Nucleus accumbens (tissue), 56 donors: ENCODE measurements at places on chromosomes 6 and 20.

- DNase-seq = no peak
Observed at GRCh38 chr6:166950443-166950821, 5.9 kb downstream of the RNASET2 start.

DNA sequence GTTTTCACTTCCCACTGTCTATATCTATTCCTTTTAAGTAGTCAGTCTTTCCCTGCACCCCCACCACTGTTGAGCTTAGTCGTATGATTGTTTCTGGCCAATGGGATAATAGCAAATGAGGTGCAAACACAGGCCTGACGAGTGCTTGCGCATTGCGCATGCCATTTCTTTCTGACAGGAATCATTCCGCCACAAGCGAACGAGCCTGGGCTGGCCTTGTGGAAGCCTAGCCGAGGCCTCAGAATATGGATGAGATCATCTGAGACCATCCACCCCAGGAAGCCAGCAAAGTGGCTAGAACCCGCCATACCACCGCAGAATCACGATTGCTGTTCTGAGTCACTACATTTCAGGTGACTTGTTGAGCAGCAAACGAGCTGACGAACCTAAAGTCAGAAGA, 52.2 kb upstream of the PRL start:
- no peak for DNase-seq

GRCh38 chr6:42962502-42963178, 2.1 kb downstream of the GNMT start:
- no peak for DNase-seq

- no peak for DNase-seq
Observed at GRCh38 chr6:63556369-63556768, 15.9 kb upstream of the LOC128125822 start.

DNA sequence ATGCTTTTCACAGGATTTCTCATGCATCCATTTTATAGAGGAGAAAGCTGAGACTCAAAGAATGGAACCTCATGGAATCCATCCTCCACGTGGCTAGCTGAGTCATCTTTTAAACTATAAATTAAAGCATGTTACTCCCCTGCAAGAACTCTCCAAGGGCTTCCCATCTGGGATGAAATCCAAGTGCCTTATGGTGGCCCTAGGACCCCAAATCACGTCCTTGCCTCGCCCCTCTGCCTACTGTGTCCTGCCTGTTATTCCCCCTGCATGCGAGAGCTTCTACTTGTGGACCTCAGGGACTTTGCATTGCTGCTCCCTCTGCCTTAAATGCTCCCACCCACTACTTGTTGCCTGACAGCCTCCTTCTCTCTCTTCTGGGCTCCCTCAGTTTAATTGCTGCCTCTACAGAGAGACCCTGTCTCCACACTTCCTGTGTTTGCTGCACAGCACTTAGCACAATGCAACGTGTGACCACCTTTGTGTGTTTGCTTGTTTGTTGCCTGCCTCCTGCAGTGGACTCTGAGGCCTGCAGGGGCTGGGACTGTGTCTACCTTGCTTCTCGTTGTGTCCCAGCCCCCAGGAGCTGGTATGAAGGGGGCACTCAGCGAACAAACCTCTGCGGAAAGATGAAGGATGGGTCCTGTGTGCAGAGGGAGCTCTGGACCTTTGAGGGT, 39.4 kb downstream of the TOX2 start:
- DNase-seq = no peak

- no peak for DNase-seq
Observed at GRCh38 chr20:50744143-50744792, 12.9 kb downstream of the PARD6B start.

GRCh38 chr20:42472198-42472597, 717.5 kb downstream of the PTPRT start:
- no peak for DNase-seq

DNA sequence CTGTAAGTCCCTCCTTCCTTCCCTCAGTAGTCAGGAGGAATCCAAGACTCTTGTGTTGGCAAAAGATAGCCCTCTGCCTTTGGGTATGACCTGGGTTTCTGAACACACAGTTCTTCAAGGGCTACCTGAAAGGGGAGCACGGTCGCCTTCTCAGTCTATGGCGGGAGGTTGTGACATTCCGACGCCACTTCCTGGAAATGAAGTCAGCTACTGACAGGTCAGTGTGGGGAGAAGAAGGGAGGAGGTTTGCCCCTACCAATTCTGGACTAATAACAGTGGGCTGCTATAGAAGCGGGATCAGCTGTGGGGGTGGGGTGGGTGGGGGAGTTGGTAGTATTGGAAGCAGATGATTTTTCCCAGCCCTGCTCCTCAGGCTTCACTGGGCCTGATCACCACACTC, 11.5 kb downstream of the CEP250 start:
- DNase-seq = no peak

- no peak for DNase-seq
Observed at GRCh38 chr6:124796464-124796970, 165.7 kb upstream of the RNF217 start.

DNA sequence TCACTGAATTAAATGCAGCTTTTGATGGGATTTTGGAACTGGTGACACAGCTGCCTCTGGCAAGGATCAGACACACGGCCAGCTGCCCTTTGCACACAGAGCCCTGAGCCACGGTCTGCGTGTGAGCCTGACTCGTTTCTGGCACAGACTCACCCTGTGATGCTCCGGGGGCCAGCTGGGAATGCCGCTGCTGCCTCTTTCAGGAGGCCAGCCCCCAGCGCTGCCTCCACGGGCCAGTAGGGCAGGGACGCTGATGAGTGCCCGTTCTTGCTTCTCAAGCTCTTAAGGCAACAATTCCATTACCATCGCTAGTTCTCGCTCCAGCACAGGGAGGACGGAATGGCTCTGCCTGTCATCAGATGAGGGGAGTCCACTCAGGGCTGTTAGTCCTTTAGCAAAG, 61.6 kb downstream of the IRF4 start:
- DNase-seq = no peak

DNA sequence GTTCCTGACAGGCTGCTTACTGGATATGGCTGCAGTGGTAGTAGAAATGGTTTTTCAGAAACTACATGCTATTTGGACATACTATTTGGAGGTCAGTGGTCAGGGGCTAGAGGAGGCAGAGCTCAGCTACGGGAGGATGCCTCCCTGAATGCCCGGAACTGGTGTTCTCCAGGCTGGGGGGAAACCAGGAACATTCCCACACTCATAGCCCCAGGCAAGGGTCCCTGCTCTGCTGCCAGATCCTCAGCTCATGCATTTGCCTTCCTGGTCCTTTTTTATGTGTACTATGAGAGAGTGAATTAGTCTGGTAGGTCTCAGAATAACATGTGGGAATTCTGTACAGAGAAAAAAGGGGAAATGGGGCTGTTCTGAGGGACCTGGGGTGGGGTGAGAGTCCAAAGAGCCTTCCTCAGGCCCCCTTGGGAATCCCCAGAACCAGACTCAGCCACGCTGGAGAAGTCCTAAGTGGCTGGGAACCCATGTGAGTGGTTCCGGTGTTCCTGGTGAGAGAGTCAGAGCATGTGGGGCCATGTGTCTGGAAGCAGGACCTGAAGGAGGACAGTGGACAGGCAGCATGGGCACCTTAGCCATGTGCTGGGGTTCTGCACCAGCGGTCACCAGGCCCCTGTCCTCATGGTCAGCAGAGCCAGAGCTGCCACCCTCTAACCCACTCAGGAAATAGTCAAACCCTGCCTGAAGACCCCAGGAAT, 58.0 kb upstream of the MYL9 start:
- DNase-seq = no peak

DNA sequence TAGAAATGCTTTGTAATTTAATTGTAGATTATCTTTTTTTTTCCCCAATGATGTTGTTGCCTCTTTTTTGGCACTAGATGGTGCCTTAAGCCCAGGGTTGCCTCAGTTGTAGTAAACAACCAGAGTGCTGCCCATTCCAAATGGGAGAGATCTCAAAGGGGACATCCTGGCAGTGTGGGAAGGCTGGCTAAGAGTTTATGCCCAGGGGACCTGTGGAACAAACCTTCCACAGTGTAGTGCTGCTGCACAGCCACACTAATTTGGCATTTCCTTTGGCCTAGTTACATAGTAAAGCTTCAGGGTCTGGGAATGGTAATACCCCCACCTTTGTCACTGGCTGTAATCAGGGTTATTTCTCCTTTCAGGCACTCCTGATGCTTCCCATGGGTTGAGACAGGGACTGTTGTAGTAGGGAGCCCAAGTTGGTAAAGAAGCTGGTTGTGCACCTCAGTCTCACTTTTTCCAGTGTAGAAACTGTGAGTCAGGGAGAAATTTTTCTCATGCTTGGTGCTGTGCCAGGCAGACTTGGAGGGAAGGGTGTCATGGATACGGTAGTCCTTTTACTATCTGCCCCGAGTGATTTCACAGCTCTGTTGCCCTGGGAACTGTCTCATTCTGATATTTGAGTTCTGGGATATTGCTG, 177.8 kb upstream of the ECI2 start:
- DNase-seq = no peak

GRCh38 chr6:112764377-112764776, 417.2 kb downstream of the RFPL4B start:
- DNase-seq = no peak

DNA sequence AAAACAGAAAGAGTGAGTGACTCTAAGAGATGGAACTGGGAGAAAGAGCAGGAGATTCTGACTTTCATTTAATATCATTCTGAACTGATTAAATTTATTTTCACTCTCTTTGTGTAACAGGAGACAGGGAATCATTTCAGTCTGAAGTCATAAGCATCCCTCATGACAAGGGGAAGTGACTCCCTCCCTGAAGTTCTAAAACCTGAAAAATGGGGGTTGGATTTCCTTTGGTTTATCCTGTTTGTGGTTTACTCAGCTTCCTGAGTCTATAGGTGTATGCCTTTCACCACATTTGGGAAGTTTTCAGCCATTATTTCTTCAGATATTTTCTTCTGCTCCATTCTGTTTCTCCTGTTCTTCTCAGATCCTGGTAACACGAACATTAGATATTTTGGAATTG, 3.4 kb upstream of the FKBP1A start:
- DNase-seq = no peak

GRCh38 chr6:157717340-157717748, 105.7 kb upstream of the SNX9 start:
- DNase-seq = no peak

GRCh38 chr20:47609001-47609400, 107.3 kb downstream of the NCOA3 start:
- no peak for DNase-seq

DNA sequence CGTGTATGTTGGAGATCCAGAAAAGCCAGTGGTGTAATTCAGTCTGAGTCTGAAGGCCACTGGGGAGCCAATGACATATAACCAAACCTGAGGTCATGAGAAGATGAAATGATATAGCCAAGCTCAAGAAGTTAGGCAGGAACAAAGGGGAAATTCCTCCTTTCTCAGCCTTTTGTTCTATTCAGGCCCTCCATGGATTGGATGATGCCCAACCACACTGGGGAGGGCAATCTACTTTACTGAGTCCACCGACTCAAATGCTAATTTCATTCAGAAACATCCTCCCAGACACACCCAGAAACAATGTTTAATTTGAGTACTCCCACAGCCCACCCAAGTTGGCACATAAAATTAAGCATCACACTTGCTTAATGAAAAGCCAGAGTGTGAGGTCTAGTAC, 183.6 kb downstream of the GJA1 start:
- no peak for DNase-seq

GRCh38 chr6:127880429-127880828, 20.4 kb downstream of the THEMIS start:
- no peak for DNase-seq

DNA sequence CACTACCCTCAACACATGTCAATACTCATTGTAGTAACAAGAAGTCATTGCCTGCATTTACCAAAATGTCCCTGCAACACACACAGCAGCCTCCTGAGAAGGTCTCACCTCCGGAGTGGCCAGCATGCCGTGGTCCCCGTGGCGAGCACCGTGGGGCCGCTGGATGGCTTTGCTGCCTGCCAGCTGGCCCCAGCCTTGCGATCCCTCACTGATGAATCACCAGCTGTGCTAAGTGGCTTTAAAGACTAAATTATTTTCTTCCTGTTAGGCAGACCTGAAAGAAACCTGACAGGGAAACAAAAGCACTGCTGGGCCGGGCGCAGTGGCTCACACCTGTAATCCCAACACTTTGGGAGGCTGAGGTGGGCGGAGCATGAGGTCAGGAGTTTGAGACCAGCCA, 306.7 kb downstream of the CDH4 start:
- no peak for DNase-seq

DNA sequence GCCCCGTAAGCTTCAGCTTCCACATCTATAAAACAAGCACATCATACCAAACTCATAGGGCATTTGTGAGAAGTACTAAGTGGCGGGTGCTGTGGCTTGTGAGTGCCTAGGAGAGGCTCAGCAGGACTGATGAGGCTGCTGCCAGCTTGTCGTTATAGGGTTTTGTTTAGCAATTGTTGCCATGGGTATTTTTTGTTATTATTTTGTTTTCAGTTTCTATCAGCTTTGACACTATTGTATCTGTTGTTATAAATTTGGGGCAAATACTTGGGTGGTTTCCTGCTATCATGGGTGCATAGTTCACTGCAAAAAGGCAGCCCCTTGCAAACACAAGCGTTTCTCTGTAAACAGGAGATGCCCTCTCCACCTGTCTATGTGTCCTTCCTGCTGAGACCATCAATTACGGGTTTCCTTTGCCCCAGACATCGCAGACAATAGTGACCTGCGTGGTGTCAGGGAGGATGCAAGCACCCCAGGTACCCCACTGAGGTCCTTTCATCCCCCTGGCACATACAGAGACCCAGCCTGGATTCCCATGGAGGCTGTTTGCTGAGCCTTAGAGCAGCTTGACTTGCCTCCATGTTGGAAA, 3.1 kb upstream of the CCDC167 start:
- no peak for DNase-seq

DNA sequence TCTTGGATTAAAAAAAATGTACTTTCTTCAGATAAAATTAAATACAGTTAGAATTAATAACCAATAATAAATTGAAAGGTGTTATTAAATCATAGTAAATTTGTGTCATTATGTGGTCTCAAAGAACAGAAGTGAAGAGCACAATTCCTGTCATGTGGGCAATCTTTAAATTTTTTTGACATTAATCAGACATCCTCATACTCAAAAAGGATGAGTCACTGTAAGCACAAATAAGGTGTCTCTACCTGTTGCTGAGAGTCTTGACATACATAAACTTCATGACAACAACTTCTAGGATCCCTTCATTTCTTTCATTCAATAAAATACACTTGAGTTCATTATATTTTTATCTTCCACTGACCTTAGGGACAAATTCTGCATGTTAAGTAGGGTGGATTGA, 76.1 kb downstream of the SLC22A3 start:
- no peak for DNase-seq
